Urinary bladder (tissue), 4 donors: ENCODE measurements at places on chromosomes 1 and 21. TPM values are rescaled to one million over a fixed set of nuclear protein-coding genes. Genes with fewer than 3 reads are reported as not detected.

Gene ANKRD45
- 0.32 TPM for polyA plus RNA-seq

Gene SLC37A1
- polyA plus RNA-seq = 5.7 TPM

Gene FMO5
- 4.8 TPM for polyA plus RNA-seq

Gene FCRL2
- 0.03 TPM for polyA plus RNA-seq

Gene SEMA6C
- polyA plus RNA-seq = 13.7 TPM

Gene IVL
- polyA plus RNA-seq = 9.5 TPM

Gene POU3F1
- polyA plus RNA-seq = 0.60 TPM

Gene PCAT6
- 2.5 TPM for polyA plus RNA-seq

Gene ADAMTS1
- polyA plus RNA-seq = 299 TPM

Gene LRRIQ3
- polyA plus RNA-seq = 0.23 TPM

Gene SUMO3
- 84.2 TPM for polyA plus RNA-seq

Gene S100A16
- polyA plus RNA-seq = 83.8 TPM

Gene VASH2
- polyA plus RNA-seq = 1.9 TPM

Gene TDRD5
- polyA plus RNA-seq = 0.13 TPM

Gene OR2T35
- polyA plus RNA-seq = not detected

Gene A3GALT2
- not detected for polyA plus RNA-seq

Gene CLCA1
- polyA plus RNA-seq = not detected

Gene INAVA
- 6.2 TPM for polyA plus RNA-seq

Gene TFF2
- polyA plus RNA-seq = not detected

Gene CR1
- polyA plus RNA-seq = 1.7 TPM

Gene HPDL
- 1.0 TPM for polyA plus RNA-seq

Gene DPT
- polyA plus RNA-seq = 198 TPM

Gene DENND2C
- 1.9 TPM for polyA plus RNA-seq

Gene CCDC24
- 7.2 TPM for polyA plus RNA-seq

Gene OR2L5
- polyA plus RNA-seq = not detected

Gene CCDC17
- 0.54 TPM for polyA plus RNA-seq

Gene SNRPE
- 90.4 TPM for polyA plus RNA-seq

Gene NPPA
- 1.0 TPM for polyA plus RNA-seq

Gene CFAP107
- not detected for polyA plus RNA-seq

Gene MAP3K21
- 0.44 TPM for polyA plus RNA-seq
